ENCODE measurements at places on chromosomes 1 and 21.

DNA sequence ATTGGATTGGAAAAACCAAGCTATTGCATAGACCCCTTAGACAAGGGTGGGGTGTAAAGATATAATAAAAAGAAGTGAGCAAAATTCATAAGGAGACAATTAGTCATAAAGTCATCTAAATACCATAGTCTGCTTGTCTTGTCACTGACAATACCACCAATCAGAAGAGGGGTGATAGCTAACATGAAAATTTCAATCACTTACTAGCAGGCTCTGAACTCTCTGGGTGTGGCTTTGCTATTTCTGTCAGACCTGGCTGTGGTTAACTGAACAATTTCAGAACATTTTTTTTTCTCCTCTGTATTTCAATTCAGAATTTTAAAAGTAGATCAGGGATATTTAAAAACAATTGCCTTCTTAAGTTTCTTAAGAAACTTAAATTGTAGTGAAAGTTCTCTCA is 158.5 kb upstream of the PRMT6 start:
- DNase-seq = no peak

DNA sequence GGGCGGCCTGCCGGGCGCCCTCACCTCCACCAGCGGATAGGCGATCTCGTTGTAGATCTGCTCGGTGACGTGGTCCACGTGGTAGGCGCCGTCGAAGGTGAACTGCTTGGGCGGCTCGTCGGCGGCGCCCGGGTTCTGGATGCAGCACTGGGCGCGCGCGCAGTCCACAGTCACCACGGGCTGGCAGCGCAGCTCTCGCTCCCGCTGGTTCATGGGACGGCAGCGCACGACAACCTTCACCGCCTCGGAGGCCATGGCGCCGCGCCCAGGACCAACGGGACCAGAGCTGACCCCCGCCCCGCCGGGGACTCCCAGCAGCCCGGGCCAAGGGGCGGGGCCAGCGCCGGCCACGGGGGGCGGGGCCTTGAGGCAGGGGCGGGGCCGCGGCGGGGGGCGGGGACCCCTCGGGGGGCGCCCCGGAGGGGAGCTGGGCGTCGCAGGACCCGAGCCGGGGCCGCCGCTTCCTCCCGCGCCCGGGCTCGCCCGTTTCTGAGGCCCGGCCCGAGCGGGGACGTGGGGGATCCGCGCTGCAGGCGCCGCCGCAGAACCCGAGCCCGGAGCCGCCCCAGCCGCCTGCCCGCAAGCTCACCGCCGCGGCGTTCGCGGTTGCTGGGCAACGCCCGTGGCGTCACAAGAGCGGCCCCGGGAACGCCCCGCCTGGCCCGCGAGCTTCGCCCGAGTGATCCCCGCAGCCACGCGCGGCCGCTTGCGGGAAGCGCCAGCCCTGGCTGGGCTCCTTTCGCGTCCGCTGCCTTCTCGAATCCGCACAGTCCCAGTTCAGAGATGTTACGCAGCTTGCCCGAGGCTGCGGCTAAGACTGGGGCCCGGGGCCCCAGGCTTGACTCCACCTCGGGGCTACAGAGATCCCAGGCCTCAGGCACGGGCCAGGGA is at the start of gene KIF17:
KIF17 (minus strand) TSS at position 556 of the 891 bp plus-strand sequence; CDS start at position 255, 301 bp downstream.
- peak; percentile 65 for DNase-seq

DNA sequence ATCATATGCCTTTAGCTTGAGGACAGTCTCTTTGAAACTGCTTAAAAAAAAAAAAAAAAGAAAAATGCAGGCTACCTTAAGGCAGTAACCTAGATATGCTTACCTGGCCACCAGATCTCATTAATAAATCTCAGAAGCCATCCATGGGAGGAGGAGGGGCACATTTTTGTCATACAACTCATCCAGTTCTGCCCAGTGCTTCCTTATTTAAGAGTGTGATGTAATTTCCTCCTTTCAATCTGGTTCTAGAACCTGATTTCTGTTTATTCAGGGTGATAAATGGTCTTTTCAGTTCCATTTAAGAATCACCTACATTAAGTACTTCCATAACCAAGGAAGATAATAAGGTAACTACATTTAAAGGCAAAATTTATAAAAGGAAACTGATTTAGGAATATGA is 6.1 kb downstream of the ERRFI1 start:
- DNase-seq = no peak

GRCh38 chr1:228286505-228287417 is 78.9 kb downstream of the OBSCN start:
- DNase-seq = peak; percentile 27

DNA sequence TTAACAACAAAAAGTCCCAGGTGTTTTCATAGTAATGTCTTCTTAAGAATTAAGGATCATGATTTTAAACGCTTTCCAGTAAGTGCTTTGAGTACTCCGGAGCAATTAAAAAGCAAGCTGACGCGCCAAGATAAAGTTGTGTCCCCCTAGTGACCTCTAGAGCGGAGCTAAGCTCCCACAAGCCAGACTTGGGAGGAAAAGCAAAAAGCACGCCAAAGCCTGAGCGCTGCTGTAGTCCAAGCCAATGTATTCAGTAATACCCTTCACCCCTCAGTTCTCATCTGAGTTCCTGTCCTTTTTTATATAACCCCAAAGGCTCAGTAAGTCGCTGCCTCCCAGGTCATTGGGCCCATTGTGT is 3.5 kb upstream of the SLC44A5 start:
- DNase-seq = no peak

GRCh38 chr1:26470878-26471497 is 1.3 kb upstream of the HMGN2 start:
- no peak for DNase-seq

DNA sequence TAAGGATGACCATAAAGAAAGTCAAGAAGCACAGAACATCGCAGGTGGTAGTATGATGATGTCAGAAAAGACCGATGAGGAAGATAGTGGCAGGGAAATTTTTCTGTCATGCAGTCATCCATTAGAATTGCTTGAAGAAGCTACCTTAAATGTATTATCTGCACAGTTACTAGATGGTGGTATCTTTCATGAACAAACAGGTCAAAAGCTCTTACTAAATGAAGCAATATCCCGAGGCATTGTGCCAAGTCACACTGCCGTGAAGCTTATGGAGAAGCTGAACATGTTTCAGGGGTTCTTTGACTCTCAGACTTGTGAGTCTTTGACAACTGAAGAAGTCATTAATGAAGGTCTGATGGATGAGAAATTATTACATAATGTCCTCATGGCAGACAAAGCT is 128.8 kb downstream of the MACF1 start:
- no peak for DNase-seq

DNA sequence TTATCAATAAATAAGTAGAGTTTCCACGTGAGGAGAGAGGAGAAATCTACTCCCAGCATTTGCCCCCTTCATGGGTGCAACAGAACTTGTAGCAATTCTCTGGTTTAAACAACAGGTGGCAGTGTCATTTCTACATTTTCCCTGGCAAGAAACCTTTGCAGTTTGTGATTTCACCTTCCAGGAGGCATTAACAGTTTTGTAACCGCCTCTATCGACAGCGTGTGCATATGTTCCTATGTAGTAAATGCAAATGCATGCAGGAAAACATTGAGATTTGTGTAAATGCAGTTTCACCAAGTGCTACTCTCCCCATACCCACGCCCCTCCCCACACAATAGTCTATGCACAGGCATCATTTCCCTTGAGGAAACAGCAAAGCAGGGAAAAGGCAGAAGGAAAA is 494.7 kb downstream of the SMYD3 start:
- no peak for DNase-seq

DNA sequence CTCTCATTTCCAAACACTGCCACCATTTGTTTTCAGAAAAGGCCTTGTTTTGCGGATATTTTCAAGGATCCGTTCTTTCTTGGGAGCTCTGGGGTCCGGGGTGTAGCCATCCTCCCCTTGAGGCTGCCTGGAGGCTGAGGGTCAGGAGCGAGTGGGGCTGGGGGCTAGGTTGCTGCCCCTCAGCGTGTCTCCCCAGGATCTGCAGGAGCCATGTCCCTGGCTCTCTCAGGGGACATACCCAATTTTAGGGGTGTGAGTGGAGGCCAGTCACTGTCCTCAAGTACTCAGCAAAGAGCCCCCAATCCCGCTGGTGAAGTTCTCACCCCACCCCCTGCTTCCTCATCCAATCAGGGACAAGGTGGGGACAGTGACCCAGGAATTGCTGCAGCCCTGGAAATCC is 15.0 kb upstream of the PRDM16 start:
- no peak for DNase-seq

DNA sequence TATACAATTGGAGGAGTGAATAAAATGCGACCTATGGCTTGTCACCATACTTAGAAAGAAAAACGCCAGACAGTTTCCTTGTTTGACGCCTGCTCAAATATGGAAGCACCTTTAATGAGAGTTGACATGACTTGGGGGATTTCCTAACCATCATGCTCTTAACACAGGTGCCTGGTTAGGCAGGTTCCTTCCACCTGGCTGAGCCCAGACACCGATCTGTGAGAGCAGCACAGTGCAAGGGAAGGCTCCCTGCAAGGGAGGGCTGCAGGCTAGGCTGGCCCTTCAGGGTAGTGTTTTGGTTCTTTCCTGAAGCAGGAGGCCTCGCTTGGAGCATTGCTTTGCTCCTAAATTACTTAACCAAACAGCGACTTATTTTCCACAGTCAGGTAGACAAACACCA is 24.6 kb upstream of the KLHDC8A start:
- DNase-seq = no peak

GRCh38 chr1:6521536-6521935 is 30.1 kb upstream of the PLEKHG5 start:
- DNase-seq = no peak

GRCh38 chr1:233393084-233393840 is 65.7 kb downstream of the MAP3K21 start:
- no peak for DNase-seq

DNA sequence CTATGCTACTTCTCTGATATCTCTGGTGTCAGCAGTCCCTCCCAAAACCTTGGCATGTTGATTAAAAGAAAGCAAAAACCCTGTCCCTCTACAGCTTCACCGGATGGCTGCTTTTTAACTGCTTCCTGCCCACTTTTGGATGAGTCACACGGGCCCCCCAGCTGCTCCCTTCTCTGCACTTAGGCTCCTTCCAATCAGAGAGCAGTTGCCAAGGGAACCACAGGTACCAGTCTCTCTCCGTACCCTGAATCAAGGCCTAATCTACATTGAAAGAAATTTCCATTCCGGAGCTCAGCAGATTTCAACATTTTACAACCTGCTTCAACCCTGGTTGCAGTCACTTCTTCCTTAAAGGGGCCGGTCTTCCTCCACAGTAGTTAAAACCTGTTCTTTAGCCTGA is 70.6 kb upstream of the GJB5 start:
- DNase-seq = no peak

DNA sequence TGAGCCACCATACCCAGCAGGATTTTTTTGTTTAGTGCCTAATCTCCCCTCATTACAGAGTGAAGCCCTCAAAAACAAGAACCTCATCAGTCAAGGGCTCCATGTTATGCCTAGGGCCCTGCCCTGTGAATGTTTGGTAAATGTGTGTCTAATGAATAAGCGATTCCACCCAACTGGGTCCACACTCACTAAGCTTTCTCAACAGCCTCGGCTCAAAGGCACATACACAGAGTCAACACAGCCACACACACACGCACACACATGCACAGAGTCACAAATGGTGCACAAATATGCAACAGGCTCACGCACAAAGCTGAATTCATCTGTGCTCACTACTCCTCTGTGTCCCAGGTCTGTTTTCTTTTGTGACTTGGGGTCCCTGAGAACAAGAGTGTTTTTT is 11.7 kb upstream of the SYNC start:
- no peak for DNase-seq

DNA sequence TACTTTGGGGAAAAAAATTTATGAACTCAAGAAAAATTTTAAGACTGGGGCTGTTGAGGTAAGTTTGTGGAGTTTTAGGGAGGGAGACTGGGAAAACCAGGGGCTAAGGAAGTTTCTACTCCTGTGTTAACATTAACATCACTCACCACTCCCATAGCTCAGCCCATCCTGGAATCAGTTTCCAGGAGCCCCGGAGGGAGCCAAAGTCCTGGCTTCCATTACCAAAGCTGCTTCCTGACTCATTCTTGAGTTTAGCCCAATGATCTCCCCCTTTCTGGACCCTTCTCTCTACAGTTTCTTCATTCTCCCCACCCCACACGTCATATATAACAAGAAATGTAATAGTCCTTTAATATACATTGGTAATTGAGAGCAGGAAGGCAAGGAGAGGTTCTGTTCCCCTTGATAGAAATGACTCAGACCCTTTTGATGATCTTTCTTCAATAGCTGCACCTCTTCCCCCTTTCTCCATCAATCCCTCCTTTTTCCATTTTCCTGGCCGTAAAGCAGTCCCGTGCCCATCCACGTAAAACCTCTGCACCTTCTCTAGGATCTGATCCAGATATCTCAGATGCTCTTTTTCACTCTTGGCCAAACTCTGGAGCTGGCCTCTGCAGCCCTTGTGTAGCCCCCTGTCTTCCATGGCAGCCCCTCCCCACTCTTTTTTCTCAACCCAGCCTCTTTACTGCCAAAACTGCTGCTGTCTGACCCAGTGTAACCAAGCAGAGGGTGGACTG is 4.6 kb upstream of the PIAS3 start:
- DNase-seq = no peak

- DNase-seq = no peak
Measured at GRCh38 chr1:179707406-179707805, 35.7 kb upstream of the FAM163A start.

All from RWPE2 (cell line).